Stimulated activated CD8-positive, alpha-beta memory T cell treated with anti-CD3 and anti-CD28 coated beads, Interleukin-4, amount 100 ng/mL, for 1 hour (primary cell): ENCODE measurements at places on chromosomes 5 and 9.

GRCh38 chr9:95315108-95315746 lies 2.3 kb downstream of the FANCC start:
- no peak for DNase-seq

DNA sequence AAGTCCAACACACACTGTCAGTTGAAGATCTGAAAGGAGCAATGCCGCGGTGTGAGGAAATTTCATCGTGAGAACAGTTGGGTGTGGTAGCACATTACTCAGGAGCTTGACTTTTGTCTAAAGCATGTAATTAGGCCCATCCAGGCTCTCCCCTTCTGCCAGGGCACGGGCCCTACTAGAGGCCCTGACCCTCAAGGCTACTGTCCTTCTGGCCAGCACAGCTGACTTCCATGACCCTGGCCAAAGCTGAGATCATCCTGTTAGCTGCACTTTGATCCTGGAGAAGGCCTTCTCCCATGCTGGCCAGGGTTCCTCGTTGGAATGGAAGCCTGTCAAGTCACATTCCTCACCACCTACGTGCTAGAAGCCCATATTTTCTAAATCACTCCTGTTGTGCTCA lies 77.8 kb upstream of the SLC1A3 start:
- no peak for DNase-seq

- no peak for DNase-seq
These were observed 198.7 kb downstream of the SEMA6A start for GRCh38 chr5:116375926-116376325.

GRCh38 chr9:125142560-125143376 lies 560 bp downstream of the SCAI start:
- no peak for DNase-seq

DNA sequence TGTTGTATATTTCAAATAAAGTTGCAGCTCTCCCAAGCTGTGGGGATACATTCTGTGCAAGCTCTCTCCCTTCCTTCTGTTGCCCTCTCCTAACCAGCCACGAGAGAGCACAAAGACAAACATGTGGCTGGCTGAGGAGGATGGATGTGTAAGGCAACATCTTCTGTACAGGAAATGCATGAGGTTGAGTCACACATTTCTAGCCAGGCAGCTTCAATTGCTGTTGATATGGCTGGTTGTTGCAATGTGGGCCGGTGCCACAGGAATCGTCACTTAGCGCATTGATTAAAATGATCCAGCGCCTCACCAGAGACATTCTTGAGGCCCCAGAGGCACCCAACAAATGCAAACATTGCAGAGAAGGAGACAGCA lies 207.1 kb downstream of the ICE1 start:
- no peak for DNase-seq

GRCh38 chr5:83965441-83965840 lies 244.8 kb upstream of the HAPLN1 start:
- no peak for DNase-seq

- no peak for DNase-seq
These were observed 37.6 kb downstream of the BDP1 start for GRCh38 chr5:71492817-71493615.

DNA sequence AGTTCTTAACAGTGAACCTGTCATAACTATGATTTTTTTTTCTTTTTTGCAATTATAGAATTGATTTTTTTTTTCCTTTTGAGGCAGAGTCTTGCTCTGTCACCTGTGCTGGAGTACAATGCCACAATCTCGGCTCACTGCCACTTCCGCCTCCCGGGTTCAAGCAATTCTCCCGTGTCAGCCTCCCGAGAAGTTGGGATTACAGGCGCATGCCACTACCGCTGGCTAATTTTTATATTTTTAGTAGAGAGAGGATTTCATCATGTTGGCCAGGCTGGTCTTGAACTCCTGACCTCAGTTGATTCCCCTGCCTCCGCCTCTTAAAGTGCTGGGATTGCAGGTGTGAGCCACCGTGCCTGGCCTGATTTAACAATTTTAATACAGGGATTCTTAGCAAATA lies 21.4 kb downstream of the UGCG start:
- DNase-seq: no peak

- no peak for DNase-seq
These were observed 114.4 kb downstream of the SLC12A2 start for GRCh38 chr5:128197896-128198522.

GRCh38 chr5:95760273-95761191 lies 29.4 kb downstream of the RHOBTB3 start:
- DNase-seq: no peak

- no peak for DNase-seq
These were observed 58.7 kb upstream of the NFIB start for GRCh38 chr9:14372437-14373335.

DNA sequence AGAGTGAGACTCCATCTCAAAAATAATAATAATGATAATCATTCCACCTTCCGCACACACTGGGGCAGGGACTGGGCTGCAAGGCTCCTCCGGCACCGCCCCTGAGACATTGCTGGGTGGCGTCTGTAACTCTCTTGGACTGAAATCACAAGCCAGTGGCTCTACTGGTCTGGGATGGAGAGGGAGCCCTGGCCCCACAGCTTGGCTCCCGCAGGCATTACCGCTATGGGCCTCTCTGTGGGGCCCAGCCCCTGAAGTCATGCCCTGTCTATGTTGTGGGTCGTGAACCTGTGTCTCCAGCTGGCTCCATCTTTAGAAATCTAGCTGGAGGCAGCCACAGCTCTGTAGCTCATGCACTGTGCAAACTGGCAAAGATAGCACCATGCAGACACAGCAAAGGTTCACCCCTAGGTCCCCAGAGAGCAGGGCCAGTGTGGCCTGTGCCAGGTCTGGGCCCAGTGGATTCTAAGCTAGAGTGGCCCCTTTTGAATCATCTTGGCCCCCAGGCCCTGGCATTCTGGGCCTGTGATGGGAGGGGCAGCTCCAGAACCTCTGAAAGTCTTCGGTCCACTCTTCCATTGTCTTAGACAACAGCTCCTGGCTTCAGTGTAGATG lies 36.1 kb upstream of the COL5A1 start:
- no peak for DNase-seq

DNA sequence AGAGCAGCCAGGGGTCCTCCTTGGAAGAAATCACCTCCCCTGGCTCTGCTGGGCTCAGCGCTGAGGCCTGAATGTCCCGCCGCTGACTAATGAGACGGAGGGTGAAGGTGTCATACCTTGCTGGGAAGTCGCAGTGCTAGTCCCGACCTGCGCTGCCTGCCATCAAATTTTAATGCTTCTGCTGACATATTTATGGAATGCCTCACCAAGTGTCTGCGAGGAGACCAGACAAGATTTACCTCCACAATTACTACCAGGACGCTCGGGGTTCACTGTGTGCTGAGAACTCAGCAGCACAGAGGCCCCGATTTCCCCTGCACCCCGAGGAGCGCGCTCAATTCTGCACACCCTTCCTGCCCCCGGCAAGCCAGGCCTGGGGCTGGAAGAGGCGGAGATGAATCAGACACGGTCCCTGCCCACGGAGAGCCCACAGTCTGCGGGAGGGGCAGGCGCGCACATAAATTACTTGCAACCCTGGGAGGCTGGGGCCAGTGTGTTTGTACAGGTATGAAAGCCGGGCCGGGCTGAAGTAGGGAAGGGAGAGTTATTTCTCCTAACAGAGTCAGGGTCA lies 175.2 kb downstream of the PAX5 start:
- no peak for DNase-seq

DNA sequence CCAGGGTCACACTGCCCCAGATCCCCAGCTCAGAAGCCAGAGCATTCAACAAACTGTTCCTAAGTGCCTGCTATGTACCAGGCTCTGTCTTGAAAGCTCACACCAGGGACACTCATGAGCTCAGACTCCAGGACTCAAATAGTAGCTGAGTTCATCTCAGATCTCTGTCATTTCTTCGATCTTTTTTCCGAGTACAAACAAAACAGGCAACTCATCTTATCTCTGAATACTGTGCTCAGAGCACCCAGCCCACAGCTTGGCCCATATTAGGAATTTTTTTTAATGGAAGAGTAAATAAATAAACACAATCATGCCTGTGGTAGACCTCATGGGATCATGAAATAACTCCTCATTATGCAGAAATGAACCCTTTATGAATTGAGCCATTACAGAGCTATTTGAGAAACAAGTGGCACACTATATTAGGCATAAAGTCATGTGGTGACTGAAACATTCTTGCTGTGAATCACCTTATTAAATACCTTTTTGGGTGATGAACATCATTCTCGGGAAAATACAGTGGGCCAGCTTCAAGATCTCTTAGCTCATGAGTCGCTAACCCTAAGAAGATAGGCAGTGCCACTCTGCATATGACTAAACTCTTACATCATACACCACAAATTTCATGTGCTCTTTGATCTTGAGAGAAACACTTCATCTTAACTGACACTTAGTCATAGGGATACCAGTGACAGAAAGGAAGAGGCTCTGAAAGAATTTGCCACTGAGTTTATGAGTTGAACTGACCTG lies 9.9 kb downstream of the SH3RF2 start:
- DNase-seq: no peak

- no peak for DNase-seq
These were observed 43.8 kb downstream of the STOM start for GRCh38 chr9:121326130-121326838.

- no peak for DNase-seq
These were observed 41.1 kb downstream of the ACTBL2 start for GRCh38 chr5:57441557-57441956.

DNA sequence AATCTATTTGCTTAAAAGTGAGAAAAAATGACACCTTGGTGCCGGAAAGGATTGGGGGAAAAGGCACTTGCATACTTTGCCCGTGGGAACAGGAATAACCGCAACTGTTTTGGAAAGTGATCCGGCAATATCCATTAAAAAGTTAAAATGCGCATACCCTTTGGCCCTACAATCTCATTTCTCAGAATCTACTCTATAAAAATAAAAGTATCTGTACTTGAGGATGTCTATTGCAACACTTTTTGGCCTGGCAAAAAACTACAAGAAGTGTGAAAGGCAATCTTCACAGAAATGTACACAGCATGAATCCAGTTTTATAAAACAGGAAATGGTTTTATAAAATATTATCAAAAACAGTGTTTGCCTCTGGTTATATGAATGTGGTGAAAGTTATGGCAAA lies 58.3 kb upstream of the NFIL3 start:
- DNase-seq: no peak

DNA sequence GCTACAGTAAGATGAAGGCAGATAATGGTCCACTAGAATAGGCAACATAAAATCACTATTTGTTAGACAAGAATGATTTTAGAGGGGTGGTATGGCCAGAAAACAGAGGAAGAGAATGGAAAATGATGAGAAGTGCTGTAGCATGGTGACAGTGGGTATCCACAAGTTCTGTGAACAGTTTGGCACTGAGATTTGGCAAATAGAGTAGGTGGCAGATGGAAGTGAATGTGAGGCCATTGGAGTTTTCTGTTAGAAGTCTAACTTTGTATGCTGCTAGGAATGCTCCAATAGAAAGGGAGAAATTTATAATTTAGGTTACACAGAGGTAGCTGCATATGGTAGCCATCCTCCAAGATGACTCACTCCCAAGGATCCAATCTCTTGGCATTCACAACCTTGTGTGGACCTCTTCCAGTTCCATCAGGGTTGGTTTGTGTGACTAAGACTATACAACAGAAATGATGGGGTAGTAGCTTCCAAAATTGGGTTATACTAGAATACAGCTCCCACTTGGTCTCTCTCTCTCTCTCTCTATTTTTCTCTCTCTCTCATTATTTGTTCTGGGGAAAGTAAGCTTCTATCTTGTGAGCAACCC lies 646.9 kb upstream of the ZNF608 start:
- no peak for DNase-seq

DNA sequence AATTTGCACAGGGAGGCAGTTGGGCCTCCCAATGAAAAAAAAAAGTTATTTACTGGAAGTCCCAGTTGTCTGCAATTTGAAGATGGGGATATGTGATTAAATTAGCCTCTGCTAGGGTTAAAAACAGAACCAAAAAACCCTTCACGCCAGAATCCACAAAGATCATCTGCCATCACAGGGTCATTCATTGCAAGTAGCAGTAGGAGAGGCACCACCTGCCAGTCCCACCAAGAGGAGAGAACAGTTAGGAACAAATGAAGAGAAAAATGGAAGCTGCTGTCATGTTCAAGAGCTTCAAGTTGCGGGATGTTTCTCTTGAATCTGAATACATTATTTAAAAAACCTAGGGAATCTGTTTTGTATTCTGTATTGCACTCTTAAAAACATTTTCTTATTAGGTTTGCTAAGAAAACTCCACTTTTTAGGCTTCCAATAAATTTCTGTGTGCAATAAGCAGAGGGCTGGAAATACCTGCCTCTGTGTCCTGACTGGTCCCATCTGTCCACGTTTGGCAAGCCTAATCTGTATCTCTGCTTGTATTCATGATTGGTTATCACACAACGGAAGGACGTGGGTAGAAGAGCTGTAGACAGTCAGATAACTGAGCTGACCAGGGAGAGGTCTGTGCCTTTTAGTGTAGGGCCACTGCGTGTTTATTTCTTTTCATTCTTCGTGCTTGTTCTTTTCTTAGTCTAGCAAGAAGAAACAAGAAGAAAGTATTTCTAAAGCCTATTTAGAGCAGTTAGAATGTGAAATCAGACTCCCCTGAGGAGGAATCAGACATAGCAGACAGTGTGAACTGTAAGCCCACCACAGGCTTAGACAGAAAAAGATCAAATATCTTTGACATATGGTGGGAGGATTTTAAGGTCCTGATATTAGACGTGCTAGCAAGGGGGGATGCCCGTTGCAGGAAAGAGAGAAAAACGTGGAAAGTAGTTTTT lies 630.6 kb upstream of the SEMA6A start:
- no peak for DNase-seq

DNA sequence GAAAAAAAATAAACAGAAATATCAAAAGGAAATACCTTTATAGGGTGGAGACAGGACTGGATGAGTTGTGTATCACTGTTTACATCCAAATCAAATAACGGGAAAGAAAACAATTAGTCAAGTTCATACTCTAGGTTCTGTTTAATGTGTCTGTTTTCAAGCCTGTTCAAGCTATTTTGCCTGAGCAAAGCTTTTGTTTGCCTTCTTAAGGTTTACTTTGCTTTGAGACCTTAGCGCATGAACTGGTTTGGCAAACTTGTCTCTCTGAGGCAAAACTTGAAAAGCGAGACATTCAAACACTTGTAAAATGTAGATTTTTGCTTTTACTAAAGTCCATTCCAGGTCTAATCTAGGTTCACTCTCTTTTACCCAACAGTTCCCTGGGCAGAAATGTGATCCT lies 174.1 kb upstream of the RFX3 start:
- no peak for DNase-seq

GRCh38 chr9:136342181-136343120 lies 15.1 kb downstream of the GPSM1 start:
- DNase-seq: peak; percentile 42

DNA sequence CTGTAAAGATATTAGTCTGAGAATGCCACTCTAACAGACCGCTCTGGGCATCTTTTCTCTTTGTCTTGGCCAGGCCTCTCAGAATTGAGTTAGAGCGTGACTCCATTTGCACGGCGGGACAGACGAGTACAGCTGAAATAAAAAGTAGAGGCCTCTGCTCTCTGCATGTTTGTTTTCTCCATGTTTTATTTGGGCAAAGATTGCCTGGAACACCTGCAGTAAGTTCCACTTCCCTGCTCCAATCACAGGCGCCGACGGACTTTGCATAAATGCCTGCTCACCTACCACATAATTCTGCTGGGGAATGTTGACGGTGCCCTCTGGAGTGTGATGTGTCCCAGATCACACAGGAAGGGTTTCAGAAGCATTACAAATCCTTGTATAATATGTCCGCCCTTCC lies 10.6 kb downstream of the SPOCK1 start:
- no peak for DNase-seq
